Fibroblast of skin of back (primary cell): ENCODE measurements at places on chromosomes 5 and 9.
A peak's percentile ranks its signal among the peaks of the same experiment; 100 is the strongest.

DNA sequence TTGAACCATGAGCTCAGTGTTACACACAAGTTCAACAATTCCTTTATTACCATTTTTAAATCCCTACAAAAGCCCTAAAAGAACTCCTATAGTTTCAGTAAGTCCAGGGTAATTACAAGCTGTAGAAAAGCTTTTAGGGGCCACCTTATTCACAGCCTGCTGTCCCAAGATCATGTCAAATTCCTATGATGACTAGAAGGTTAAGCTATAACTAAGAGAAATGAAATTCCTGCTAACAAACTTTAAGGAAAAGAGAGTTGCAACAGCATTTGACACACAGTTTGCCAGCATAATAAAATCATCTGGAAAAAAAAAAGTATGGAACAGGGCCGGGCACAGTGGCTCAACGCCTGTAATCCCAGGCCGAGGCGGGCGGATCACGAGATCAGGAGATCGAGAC lies 31.5 kb downstream of the TMEM245 start:
- no peak for DNase-seq

DNA sequence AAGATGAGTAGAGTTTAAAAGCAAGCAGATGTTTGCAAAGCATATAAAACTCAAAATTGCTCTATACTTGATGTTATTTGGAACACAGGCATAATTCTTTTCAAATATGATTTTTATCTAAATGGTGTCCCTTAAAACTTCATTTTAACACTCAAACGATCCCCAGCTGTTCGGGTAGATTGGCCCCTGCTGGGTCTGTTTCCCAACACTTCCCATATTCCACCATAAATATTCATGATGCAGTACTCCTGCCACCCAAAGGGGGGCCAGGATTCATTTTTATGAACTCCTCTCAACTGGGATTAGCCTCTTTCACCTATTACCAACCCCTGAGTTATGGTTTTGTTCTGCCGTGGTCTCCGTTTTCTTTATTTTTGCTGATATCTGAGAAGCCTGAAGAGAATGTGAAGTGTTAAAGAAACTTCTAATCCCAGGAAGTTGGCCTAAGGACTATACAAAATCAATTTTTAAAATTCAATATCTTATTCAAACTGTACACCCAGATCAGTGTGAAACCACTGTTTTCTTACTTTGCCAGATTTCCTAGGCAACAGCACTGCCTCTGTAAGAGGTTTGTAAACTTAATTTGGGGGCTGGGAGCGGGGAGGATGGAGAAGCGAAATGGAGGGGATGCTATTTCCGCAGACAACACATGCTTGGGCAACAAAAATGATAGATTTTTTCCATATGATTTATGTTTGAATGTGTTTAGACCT lies 384.1 kb downstream of the DMRT2 start:
- DNase-seq: no peak

- no peak for DNase-seq
Observed at GRCh38 chr5:54616518-54617220, 99.1 kb downstream of the SNX18 start.

- DNase-seq: no peak
Observed at GRCh38 chr9:70020217-70020616, 23.4 kb upstream of the MAMDC2 start.

DNA sequence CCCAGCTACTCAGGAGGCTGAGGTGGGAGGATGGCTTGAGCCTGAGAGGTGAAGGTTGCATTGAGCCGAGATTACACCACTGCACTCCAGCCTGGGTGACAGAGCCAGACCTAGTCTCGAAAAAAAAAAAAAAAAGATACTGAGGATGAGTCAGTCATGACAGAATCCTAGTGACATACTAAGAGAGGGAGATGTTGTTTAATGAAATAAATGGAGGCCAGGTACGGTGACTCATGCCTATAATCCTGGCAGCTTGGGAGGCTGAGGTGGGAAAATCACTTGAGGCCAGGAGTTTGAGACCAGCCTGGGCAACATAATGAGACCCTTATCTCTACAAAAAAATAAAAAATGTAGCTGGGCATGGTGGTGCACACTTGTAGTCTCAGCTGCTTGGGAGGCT lies 107.2 kb downstream of the ZFAND5 start:
- no peak for DNase-seq

DNA sequence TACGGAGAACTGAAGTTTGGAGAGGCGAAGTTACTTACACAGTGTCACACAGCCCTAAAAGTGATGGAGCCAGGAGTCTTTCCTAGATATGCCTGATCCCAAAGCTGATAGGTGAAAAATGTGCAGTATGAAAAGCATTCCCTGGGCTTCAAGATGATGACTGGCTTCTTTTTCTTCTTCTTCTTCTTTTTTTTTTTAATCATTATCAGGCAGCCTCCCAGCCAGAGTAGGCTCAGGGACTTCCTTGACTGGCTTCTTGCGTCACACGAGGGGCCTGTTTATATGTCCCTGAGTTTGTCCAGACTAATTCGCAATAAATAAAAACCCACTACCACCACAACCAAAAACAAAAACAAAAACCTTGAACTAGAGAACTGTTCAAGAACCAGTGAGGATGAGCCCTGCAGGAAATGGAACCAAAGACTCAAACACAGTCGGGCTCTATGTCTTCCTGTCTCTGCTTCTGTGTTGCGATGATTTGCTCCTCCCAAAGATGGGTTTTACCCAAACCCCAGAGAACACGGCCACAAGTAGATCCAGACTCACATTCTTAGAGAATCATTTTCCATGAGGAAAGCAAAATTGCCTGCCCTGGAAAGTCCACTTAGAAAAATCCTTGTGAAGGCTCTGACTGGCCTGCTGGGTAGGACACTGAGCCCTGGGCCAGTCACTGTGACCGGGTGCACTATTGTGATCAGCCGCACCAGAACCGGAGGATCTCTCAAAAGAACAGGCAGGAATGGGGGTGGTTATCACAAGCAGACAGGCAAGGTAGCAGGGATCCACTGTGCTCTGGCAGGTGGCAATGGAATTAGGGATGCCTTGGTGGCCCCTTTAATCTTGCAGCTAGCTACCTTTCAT lies 38.0 kb upstream of the ADAM19 start:
- no peak for DNase-seq

DNA sequence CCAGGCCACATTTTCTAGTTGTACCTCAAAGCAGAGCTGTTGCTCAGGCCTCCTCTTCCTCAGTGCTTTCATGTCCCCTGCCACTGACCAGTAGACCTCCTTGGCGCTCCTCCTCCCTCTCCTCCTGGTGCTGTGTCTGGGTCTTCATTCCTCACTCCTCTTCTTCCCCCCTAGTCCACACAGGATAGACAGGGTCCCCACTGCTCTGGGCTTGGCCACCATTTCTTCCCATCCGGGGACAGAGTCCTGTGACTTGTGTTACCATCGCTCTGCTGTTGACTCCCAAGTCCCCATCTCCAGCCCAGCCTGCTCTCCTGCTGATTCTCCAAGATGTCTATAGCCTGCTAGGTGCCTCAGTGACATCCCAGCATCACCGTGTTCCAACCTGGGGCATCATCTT lies 88.2 kb upstream of the HRH2 start:
- DNase-seq: no peak

DNA sequence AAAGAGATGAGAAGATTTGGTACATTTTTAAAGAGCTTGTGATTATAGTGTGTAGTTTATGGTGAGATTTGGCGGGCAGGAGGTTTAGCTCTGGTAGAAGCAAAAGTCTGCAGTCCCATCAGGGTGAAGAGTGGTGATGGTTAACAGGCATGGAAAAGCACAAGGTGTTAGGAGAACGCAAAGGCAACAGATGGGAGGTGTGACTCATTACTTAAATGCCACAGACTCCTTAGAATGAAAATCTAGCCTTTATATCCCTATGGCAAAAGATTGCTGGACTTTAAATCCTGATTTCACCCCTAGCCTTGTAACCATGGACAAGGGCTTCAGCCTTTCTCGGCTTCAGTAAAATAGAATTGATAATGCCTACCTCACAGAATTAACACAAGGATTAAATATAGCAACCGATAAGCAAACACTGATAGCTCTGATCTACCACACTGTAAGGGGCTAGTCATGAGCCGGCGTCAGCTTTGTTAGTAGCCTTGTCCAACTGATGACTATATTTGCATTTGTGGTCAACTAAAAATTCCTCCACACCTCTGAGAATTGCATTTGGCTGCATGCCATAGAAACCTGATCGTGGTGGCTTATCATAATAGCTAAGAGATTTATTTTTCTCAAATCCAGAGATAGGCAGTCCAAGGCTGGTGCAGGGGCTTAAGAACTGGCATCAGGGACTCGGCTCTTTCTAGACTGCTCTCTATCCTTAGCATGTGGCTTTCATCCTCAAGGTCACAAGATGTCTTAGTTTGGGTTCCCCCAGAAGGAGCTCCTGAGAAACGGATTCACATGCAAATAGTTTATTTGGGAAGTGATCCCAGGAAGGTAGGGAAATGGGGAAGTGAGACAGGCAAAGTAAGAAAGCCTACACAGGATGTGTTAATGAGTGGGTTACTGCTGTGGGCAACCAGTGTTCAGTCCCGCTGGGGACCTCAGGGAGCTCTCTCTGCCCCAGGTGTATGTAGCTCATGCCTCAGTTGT lies 19.6 kb downstream of the MFAP3 start:
- peak; percentile 11 for DNase-seq

- no peak for DNase-seq
Observed at GRCh38 chr5:83124593-83124992, 47.2 kb downstream of the XRCC4 start.

DNA sequence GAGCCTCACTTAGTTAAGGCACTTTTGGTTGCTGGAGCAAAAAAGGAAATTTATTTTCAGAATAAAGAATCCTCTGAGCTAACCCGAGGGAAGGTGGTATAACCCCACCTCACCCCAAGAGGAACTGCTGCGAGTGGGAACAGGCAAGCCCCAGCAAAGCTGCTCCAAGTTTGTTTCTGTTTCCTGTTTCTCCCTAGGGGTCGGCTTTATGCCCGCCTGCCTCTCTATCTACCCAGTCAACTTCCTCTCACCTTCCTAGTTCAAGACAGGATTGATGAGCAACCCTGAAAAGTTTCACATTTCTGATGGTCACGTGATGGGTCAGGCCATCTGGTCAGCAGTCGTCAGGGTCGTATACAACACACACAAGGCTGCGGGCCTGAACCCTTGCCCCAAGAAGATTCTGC lies 31.1 kb downstream of the TRIO start:
- no peak for DNase-seq

GRCh38 chr5:80269991-80270438 lies 14.2 kb upstream of the SERINC5 start:
- DNase-seq: no peak
